Epithelial cell of proximal tubule (primary cell): ENCODE measurements at places on chromosomes 4 and X.
A peak's percentile ranks its signal among the peaks of the same experiment; 100 is the strongest.

DNA sequence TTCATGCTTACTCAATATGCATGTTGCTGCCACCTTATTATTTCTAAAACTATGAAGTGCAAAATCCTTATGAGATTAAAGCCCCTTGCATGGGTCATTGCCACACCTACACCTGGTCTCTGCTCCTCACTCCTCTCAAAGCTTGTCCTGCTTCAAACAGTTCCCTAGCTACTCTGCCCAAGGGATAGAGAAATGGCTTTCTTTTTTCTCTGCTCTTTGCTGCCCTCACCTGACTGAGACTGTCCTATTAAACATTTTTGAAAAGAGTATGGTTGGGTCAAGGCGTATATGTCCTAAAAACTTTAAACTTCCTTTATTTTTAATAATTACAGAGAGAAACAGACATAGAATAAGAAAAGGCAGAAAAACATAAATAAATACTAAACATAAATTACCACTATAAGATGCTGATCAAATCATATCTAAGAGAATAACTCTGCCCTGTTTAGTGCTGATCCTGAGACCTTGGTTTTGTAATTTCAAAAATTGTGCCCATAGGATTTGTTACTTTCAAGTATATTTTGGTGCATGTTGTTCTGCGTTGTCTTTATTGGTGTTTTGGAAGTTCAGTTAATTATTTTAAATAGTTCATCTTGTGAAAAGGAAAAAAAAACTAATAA is 704.9 kb upstream of the PABPC4L start:
- peak; percentile 1 for DNase-seq

GRCh38 chr4:13492747-13493146 is 8.6 kb upstream of the RAB28 start:
- DNase-seq = no peak

DNA sequence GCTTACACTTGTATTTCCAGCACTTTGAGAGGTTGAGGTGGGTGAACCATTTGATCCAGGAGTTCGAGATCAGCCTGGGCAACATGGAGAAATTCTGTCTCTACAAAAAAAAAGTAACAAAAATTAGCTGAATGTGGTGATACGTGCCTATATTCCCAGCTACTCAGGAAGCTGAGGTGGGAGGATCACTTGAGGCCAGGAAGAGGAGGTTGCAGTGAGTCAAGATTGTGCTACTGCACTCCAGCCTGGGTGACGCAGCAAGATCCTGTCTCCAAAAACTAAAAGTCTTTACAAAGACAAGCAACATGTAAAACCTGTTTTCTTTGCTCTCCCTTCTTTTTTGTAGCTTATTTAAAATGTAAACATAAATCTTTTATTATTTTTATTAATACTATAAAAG is 1156.1 kb downstream of the FAT4 start:
- no peak for DNase-seq

- no peak for DNase-seq
Observed at GRCh38 chrX:154399527-154400368, 1.6 kb downstream of the RPL10 start.

DNA sequence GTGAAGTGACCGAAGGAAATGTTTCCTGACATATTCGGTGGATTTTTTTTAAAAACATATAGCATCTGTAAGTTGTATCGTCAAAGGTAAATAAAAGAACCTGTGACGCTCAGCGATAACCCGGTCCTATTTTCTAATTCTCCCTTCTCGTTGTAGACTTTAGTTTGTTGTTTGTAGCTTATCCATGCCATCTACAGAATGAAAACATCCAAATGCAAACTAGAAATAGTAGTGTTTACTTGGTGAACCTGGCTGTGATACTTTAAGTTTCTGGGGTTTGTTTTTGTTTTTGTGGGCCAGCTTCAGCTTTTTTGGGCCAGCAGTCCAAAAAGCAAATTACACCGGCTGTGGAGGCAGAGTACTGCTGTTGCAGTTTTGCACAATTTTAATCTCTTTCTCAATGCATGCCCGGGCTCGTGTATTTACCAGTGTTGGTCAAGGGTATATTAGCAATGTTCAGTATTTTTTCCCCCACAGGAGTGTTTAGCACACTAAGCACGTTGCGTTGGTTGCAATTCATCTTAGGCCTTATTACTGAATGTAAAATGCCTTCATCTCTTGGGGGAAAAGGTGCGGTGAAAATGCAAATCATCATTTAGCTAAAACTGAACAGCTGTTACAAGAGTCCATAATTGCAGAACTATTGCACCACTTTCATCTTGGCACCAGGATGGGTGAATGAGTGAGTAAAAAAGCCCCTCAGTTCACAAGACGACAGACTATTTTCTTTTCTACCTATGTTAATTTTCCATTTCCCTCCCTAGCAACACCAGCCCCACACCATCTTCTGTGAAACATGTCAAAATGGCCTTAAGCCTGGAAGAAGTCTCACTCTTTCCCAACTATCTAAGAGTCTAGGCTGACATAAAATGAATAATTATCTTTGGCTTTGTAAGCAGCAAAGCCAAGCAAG is 1.7 kb upstream of the CNOT6L start:
- DNase-seq = no peak

DNA sequence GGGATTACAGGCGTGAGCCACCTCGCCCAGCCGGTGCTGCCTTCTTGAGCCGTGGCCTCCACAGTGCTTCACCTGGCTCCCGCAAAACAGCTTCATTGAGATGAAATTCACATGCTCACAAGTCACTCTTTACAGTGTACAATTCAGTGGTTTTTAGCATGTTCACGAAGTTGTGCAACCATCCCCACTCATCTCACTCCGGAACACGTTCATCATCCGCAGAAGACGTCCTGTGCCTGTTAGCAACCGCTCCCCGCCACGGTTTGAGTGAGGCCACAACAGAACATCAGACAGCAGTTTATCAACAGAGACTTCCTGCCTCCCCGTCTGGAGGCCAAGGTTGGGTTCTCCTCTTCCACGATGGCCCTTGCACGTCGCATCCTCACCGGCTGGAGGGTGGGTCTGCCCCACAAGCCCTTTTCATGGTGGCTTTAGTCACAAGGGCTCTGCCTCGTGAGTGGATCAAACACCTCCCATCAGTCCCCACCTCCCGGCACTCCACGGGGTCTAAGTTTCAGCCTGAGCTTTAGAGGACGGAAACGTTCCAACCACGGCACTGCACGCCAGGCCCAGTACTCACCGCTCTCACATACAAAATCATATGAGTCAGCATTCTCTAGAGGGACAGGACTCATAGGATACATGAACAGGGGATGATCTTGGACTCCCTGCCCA is 29.6 kb upstream of the SPON2 start:
- no peak for DNase-seq

DNA sequence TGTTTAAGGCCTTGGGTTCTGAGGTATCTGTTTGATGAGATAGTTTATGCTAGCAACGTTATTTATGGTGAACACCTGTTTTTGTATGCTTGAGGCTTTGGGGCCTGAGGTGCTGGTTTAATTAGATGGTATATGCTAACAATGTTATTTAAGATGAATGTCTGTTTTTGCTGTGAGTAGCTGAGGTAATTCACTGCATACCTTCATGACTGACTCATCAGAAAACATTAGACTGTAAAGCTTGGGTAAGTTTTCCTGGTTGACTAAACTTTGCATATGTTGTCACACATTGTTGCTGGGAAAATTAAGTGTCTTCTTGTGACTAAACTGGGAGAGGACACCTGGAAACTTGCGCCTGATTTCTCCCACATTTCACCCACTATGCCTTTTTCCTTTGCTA is 1026.6 kb downstream of the RAPGEF2 start:
- DNase-seq = peak; percentile 70

GRCh38 chr4:2797545-2798305 is 4.8 kb downstream of the SH3BP2 start:
- no peak for DNase-seq

GRCh38 chr4:138678985-138679746 is 336.4 kb upstream of the NOCT start:
- no peak for DNase-seq

GRCh38 chr4:27594922-27595321 is 734.3 kb downstream of the STIM2 start:
- DNase-seq = no peak

DNA sequence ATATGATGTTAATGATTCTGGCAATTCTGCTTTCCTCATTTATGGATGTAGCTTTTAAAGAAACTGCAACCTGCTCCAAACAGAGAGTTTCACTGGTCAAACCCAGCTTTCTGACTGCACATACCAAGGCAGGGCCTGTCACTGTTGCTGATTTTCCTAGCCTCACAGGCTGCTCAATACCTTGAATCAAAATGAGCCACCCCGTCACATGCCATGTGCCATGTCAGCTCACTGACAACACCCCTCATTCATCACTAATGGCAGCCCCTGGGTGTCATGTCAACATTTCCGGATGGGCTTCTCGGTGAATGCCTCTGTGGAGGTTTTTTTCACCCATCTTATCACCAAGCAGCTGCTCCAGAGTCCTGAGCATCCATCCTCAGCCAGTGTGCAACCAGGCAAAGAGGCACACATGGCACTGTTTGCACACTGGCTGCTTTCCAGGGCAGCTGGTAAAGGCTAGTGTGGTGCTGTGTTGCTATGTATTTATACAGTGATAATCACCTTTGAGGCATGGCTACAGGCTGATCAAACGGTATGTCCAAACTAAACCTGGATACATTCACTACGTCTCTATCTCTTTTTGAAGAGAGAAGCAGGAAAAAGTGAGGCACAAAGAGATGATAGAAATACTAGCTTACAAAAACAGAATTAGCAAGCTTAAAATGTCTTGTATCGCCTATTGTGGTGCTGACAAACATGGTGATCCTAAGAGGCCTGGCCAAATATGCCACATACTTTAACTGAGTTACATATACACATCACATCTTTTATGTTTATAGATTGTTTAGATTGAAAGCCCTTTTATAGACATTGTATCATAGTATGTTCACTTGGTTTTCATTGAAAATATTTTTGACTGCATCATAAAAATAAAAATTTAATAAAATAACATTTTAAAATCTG is 94.6 kb upstream of the INPP4B start:
- no peak for DNase-seq

DNA sequence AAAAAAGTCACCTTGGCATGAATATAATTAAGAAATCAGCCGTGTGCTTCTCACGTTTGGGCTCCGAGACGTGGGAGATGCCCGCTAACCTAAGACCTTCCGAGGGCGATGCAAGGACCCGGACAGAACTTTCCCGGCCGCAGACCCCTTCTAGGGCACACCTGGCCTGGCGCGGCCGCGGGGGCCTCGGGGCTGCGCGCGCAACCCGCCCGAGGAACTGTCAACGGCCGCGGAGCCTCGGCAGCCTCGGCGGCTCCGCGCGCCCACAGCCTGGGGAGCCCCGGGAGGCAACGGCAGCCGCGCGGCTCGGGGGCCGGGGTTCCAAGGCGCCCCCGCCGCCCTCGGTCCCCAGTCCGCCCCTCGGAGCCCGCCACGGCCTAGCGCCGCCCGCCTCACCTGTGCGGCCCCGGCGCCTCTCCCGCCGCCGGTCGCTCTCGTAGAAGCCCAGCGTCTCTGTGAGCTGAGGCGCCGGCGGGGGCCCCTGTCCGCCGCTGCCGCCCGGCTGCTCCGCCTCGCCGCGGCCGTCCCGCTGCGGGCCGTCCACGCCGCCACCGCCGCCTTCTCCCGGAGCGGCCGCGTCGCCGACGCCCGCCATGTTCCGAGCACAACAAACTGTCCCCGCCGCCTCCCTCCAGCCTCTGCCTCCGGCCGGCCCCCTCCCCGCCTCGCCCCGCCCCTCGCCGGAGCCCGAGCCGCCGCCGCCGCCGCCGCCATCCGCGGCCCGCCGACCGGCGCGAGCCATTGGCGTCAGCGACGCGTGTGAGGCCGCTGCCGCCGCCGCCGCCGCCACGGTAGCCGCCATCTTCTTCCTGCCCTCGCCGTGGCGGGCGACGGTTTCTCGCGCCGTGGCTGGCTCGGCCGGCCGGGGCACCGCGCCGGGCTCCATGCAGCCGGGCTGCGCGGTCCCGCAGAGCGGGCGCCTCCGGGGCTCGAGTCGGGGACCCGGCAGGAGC is at the start of gene TAPT1:
TAPT1 (minus strand) TSS at position 609 of the 953 bp plus-strand sequence; CDS start at position 595, 14 bp downstream.
- DNase-seq = no peak

GRCh38 chr4:105234582-105234981 is 87.9 kb downstream of the TET2 start:
- no peak for DNase-seq

DNA sequence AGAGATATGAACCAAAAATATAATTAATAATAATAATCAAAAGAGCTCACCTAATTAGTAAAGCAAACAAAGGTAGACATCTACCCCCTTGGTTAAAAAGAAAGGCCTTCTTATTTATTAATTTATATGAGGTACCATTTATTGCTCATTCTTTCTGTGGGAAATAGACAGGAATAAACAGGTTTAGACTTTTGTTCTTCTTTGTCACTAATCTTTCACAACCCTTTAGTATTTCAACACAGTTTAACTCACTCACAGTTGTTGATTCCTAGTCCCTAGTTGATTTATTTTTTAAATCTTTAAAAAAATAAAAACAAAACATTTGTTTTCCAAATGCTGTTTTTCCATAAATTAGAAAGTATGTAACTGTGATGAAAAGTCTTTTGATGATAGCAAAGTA is 5.6 kb downstream of the PPARGC1A start:
- no peak for DNase-seq

DNA sequence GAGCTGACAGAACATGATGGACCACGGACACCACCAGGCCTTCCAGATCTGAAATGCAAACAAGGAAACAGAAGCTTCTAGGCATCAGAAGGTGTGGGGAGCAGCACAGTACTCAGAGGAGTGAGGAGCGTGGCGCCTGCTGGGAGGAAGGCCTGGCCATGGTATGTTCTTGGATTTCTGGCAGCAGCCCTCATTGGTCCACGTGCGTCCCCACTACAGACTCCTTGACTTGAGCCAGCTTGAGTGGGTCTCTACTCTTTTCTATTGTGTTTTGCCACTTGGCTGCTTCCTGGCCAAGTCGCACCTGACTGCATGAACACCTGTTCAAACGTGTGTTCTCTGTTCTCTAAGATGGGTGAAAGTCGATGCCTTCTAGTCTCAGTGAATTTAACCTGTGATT is 18.0 kb downstream of the ZNF275 start:
- DNase-seq = no peak

GRCh38 chrX:149208307-149208706 is 296.8 kb downstream of the IDS start:
- no peak for DNase-seq

GRCh38 chrX:48590203-48591103 is 6.8 kb upstream of the WDR13 start:
- no peak for DNase-seq

- DNase-seq = no peak
Observed at GRCh38 chrX:147737690-147738089, 174.0 kb upstream of the FMR1 start.
